Esophagus squamous epithelium (tissue), 5 donors: ENCODE measurements at places on chromosomes 1 and 21.

GRCh38 chr1:204479387-204480136 lies 15.0 kb downstream of the PIK3C2B start:
- no peak for DNase-seq

DNA sequence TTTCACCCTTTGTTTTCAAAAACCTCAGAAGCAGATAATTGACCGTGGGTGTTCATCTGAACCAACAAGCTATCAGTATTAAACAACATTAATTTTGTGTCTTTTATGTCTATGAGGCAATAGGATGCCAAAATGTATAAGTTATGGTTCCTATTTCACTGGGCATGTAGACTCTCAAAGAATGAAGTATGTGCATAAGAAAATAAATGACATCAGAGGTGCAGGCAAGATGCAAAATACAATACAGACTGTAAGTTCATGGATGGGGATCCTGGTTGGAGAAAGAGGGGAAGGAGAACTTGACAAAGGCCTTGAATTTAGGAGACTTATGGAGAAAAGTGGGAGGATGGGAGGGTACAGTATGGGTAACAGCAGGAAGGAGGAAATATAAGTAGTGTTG lies 23.4 kb upstream of the POU2F1 start:
- no peak for DNase-seq

- no peak for DNase-seq
These were observed 11.9 kb downstream of the LRRC3 start for GRCh38 chr21:44466996-44467858.

DNA sequence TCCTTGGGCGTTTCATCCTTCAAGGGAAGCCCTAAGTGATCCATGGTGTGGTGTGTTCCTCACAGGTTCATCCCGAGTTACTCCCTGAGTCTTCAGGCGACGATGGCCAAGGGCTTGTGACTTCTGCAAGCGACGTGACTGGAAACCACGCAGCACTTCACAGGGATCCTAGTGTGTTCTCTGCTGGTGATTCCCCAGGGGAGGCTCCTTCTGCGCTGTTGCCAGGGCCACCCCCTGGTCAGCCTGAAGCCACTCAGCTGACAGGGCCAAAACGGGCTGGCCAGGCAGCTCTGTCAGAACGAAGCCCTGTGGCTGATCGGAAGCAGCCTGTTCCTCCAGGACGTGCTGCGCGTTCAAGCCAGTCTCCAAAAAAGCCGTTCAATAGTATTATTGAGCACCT lies 71.5 kb downstream of the VPS26C start:
- no peak for DNase-seq

- DNase-seq, result no peak
These were observed 60.2 kb downstream of the PCP4 start for GRCh38 chr21:39927304-39927886.

GRCh38 chr1:212447478-212447877 lies 14.8 kb downstream of the NENF start:
- DNase-seq, result no peak

DNA sequence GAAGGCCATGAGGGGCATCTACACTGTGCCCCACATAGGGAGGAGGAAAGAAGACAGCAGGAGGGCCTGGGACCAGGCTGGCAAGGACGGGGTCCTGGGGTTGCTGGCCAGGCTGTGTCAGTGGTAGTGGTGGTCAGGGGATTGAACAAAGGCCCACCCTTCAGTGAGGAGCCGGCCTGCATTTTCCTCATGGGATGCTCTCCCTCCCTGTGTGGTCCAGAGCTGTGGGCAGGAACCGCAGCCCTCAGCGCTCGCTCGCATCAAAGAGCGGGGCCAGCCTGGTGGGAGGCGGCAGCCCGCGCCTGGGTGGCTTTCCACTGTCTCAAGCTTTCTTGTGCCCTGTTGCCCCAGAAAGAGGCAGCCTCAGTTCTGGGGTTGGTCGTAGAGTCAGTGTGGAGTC lies 24.8 kb downstream of the LHX4 start:
- no peak for DNase-seq

- DNase-seq, result no peak
These were observed 925 bp upstream of the ARHGEF10L start for GRCh38 chr1:17538428-17539117.

- DNase-seq, result no peak
These were observed 238.6 kb downstream of the DUSP10 start for GRCh38 chr1:221503268-221503667.

GRCh38 chr1:1307261-1307922 lies 338 bp downstream of the ACAP3 start:
- DNase-seq, result no peak

GRCh38 chr1:201332021-201332420 lies 45.5 kb downstream of the TNNT2 start:
- DNase-seq, result no peak
